ENCODE measurements at places on chromosomes 3 and 15.
A peak's percentile ranks its signal among the peaks of the same experiment; 100 is the strongest.

DNA sequence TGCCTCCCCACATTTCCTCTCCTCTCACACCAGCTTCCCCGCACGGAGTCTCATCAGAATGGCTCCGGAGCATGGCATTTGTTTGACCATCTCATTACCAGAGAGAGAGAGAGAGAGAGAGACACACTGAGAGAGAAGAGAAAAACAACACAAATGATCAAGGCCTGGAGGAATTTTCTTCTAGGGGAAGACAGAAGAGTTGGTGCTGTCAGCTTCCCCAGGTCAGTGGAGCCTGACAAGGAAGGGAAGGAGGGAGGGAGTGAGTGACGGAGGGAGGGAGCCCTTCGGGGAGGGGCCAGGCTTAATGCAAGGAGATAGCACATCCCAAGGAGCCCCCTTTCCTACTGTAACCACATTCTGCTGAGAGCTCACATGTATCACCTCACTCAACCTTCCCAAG is 9.1 kb downstream of the ST8SIA2 start:
- no peak for DNase-seq

- no peak for DNase-seq
Measured at GRCh38 chr15:63292771-63293170, 15.4 kb downstream of the APH1B start.

DNA sequence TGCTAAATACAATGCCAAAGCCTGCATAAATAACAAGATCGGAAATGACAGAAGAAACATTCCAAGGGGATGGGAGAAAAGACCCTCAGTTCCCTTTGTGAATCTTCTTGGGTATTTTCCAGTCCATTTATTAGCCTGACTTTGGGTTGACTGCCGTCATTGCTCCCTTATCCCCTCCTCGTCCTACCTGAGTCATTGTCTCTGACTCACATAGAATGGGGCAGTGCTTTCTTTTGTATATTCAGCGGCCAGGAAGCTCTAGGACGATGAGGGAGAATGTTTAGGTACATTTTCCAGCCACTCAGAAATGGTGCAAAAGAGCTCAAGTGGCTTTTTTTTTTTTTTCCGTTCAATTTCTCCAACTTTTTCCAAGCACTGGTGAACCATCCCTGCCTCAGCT is 71.6 kb downstream of the KAT2B start:
- no peak for DNase-seq

- DNase-seq, result no peak
Measured at GRCh38 chr3:147356145-147356908, 50.0 kb downstream of the ZIC4 start.

DNA sequence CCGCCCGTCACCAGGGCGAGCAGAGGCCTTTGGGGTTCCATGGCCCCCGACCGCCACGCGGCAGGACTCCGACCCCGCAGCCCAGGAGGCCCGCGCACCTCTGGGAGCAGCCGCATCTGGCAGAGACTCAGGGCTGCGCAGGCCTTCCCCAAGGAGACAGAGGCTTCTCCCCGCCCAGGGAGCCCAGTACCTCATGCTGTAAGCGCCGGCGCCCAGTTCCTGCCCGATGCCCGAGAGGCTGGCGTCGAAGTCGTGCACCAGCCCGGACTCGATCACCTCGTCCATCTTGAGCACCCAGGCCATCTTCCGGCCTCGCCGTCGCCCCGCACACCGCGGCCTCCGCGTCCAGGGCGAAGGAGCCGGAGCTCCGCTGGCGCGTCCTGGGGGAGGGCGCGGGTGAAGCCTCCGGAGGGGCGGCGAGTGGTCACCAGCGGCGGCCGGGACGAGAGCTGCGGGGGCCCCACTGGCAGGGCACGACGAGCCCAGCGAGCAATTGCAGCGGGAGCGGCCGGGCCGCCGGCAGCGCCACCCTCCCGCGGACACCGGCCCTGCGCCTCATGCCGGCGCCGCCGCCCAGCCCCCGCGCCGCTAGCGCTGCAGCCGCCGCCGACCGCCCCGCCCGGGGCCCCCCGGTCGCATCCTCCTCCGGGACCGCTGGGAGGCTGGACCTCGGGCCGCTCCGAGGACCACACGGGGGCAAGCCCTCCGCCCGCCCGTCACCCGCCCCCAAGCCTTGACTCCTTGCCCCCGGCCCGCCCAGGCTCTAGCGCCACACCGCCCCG is 468 bp downstream of the UBP1 start:
- DNase-seq, result peak; percentile 18

DNA sequence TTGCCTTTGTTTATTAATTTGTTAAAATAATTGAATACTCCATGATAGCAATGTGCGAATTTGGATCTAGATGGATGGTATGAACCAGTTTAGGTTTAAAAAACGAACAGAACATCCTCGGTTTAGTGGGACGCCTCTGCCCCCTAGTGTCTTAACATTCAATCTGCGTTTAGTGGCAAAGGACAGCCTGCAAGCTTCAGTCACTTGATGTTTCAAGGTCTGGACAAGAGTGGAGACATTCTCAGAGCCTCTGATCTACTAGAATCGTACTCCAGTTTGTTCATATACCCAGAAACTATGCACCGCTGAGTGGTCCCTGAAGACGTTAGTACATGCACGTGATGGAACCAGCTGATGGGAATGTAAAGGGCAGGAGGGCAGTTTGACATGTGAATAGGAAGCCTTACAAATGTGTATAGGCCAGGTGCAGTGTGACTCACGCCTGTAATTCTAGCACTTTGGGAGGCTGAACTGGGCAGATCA is 17.8 kb upstream of the ATP13A4 start:
- DNase-seq, result peak; percentile 12

DNA sequence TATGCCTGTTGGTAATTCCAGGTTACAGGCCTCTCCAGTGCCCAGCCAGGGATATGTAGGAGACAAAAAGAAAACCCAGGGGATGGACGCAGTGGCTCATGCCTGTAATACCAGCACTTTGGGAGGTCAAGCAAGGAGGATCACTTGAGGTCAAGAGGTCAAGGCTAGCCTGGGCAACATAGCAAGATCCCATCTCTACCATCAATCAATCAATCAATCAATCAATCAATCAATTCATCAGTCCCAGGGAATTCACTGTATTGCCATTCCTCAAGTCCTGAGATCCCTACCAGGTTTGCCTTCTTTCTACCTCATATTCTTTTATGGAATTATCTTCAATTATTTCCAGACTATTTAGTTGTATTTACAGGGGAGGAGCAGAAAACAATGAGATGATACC is 82.2 kb downstream of the DHX30 start:
- DNase-seq, result no peak

GRCh38 chr3:11136830-11137626 is 17.3 kb upstream of the HRH1 start:
- no peak for DNase-seq

DNA sequence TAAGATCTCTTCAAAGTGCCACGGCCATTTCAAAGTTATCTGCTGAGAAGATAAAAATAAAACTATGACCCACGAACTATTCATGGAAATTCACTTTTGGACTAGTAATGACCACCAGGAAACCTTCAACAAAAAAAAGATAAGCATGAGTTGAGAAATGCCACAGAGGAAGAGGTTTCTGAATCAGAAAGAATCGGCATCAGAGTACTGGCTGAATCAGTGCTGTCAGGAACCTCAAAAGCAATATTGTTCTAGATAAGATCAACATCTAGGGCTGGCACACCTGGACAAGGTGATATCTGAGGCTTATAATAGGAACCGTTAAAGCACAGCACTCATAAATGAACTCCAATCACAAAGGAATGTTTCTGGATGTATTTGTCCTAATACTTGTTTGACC is 72.7 kb downstream of the PEAK1 start:
- DNase-seq, result no peak

DNA sequence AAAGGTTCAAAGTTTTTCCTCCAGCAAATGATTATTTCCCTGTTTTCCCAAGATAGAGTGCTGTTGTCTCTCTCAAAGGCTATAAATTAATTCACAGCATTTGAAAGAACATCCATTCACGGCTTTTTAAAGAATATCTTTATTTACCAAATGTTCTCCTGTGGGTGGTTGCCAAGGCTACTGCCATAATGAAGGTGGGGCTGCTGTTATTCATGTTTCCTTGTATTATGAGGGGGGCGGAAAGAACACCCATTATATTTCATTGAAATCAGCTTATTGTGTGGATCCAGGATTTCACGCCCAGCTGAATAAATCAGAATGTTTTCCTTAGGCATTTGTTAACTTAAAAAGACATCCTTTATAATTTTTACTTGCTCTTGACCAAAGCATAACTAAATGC is 10.1 kb downstream of the SRP14 start:
- DNase-seq, result no peak

DNA sequence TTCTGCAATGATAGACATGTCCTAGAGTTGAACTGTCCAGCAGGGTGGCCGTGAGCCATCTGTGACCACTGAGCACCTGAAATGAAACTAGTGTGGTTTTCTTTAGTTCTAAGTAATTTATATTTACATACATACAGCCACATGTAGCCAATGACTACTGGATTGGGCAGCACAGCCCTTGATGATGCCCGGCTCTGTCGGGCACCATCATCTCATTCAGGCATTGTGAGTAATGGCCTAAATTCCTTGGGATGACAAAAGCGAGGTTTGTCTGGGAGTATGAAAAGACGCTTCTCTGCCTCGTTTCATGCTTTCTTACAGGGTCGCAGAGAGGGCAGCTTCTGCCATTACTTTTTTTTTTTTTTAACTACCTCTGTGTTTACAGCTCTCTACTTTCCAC is 251.9 kb upstream of the HES1 start:
- DNase-seq, result no peak

GRCh38 chr3:26652164-26652563 is 29.6 kb downstream of the LRRC3B start:
- no peak for DNase-seq

GRCh38 chr3:197216914-197217313 is 81.5 kb downstream of the DLG1 start:
- DNase-seq, result no peak

DNA sequence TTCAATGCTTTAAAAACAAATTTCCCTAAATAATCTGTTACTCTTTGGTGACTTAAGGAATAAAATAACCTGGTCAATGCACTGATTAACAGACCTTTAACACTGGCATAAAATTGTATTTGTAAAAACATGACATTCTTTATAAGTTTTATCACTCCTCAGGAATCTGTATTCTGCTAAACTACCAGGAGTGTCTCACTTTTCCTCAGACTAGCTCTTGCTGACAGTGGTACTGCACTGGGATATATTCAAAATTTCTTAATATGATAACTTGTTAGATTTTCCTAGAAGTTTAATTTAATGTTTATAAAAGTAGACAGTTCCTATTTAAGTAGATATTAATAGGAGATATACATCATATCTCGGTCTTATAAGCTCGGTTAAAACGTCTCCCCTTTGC is 363.4 kb upstream of the ARHGEF26 start:
- DNase-seq, result no peak

DNA sequence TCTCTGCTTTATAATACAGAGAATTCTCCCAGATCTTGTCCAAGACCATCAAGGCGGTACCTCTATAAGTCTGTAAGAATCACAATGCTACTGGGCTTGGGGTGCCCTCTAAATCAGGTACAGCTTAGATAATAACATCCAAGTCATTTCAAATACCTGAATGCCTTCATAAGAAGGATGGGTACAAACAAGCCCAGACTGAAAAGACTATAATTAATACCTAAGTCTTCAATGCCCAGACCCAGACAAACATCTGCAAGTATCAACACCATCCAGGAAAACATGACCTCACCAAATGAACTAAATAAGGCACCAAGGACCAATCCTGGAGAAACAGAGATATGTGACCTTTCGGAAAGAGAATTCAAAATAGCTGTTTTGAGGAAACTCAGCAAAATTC is 65.9 kb downstream of the ZMAT3 start:
- DNase-seq, result no peak

- DNase-seq, result no peak
Measured at GRCh38 chr3:64329037-64329436, 103.8 kb upstream of the PRICKLE2 start.

GRCh38 chr3:41320953-41321641 is 121.8 kb downstream of the CTNNB1 start:
- DNase-seq, result no peak

DNA sequence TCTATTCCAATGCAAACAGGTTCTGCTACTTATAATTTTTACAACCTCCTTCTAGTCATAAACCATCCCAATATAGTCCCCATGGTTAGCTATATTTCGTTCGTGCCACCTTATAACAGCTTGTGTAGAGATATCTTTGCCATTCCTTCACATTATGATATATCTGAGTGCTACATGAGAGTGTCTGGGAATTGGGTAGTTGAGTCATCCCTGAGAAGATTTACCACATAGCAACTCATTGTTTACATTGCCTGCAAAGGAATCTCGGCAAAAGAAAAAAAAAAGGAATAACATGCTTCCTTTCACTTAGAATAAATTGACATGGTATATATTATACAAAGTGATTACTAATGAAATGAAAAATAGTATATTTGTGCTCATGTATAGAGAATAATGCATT is 86.0 kb upstream of the VGLL3 start:
- no peak for DNase-seq

- DNase-seq, result no peak
Measured at GRCh38 chr15:58593870-58594269, 155.6 kb downstream of the ADAM10 start.

- DNase-seq, result no peak
Measured at GRCh38 chr3:98994128-98994762, 92.8 kb upstream of the DCBLD2 start.

DNA sequence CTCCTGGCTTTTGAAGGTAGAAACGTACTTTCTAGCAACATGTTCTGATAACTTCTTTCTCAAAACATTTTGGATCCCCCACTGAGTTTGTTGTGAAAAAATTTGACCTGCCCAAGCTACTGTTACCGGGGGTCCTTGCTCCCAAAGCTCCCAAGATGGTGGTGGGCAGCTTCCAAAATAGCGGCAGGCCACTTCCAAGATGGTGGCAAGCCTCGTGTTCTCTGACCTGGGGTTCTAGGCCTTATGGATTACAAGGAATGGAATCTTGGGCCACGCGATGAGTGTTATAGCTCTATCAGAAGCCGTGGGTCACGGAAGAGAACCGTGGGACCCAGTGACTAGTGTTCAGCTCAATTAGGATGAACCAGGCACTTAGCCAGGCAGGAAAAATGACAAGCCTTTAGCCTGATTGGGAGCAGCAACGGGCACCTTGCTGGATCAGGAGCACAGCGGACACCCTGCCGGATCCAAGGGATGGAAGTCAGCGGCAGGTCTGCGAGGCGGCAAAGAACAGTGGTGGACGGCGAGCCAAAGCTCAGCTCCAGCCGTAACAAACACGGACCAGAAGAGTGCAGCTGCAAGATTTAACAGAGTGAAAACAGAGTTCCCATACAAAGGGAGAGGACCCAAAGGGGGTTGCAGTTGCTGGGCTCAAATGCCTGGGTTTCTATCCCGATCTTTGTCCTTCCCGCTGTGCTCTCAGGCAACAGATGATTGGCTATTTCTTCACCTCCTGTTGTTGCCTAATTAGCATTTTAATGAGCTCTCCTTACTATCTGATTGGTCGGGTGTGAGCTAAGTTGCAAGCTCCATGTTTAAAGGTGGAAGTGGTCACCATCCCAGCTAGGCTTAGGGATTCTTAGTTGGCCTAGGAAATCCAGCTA is 133.3 kb downstream of the WDR72 start:
- DNase-seq, result no peak

GRCh38 chr3:19738846-19739245 is 195.2 kb downstream of the EFHB start:
- DNase-seq, result no peak

- no peak for DNase-seq
Measured at GRCh38 chr3:70096376-70097066, 97.0 kb downstream of the SAMMSON start.
